ENCODE measurements at places on chromosomes 1 and 21.

GRCh38 chr21:28464095-28464494 lies 528.6 kb downstream of the LTN1 start:
- H3K27me3 ChIP-seq = peaks cover 25% of the 10 kb centered on the region
- H3K4me3 ChIP-seq = no peak overlapping the region
- DNase-seq = no peak
- H3K4me1 ChIP-seq = no peaks in the 10 kb centered on the region
- H3K27ac ChIP-seq = no peak overlapping the region

DNA sequence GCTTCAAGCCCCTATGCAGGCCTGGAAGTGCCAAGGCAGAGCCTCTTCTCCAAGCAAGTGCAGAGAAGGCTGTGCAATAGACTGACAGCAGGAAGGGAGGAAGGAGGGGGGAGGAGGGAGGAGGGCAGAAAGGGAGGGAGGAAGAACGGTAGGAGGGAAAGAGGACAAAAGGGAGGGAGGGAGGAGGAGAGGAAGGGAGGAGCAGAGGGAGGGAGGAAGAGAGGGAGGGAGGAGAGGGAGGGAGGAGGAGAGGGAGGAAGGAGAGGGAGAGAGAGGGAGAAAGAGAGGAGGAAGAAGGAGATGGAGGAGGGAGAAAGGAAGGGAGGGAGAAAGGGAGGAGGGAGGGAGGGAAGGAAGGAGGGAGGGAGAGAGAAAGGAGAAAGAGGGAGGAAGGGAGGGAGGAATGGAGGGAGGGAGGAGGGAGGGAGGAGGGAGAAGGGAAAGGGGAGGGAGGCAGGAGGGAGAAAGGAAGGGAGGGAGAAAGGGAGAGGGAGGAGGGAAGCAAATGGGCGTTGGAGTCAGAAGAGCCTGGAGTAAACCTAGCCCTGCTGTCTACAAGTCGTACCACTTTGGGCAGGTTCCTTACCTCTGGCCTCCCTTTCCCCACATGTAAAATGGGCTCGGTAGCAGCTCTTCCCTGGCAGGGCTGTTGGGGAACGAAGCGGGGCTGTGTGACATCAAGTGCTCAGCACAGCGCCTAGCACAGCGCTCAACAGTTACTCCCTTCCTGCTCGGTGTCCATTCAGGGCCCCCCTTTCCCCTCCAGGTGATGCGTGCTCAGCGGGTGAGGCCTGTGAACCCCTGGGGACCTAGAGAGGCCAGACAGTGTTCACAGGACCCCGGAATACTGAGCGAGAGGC lies 244.6 kb downstream of the NPHP4 start:
- no peaks in the 10 kb centered on the region for H3K36me3 ChIP-seq
- no peaks in the 10 kb centered on the region for H3K4me1 ChIP-seq
- no peak for DNase-seq

- no peak for DNase-seq
- H3K27me3 ChIP-seq = no peaks in the 10 kb centered on the region
- H3K4me1 ChIP-seq = no peaks in the 10 kb centered on the region
- H3K36me3 ChIP-seq = peaks cover 2% of the 10 kb centered on the region
Observed at GRCh38 chr1:97654876-97655585, 265.8 kb downstream of the DPYD start.

DNA sequence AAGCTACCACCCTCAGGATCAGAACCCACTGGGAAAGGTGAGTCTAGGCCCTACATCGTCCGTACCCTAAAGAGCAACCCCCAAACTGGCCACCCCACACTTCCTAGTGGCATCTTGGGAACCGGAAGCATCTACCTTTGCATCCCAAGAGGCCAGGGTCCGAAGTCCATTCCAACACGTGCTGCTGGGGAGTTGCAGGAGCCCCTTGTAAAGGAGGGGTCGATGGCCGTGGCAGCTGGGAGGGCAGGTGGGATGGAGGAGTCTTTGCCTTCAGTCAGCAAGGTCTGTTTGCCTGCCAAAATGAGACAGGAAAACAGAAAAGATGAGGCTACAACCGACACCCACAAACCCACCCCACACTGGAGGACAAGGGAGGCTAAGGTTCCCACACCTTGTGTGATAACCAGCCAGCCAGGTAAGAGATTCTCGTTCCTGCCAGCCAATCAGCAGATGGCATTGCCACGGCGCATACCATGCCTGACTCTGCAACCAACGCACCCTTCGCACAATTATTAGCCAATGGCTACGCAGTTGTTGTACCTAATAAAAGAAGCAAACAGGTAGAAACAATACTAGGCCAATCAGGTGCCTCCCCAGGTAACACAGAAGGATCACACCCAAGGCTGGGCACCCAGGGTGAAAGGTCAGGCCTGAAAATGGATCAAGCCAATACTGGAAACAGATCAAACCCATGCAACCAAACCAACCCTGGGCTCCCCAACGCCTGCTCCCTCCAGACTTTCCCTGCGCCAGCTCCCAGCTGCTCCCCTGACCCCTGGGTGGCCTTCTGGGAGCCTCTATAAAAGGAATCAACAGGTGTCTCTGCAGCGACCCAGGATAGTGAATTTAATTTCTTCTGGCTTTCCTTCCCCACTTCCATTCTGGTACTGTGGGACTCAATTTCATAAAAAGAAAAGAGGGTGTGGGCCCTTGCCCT lies 35.6 kb downstream of the CASZ1 start:
- H3K36me3 ChIP-seq = no peaks in the 10 kb centered on the region
- H3K27me3 ChIP-seq = no peaks in the 10 kb centered on the region
- no peak overlapping the region for H3K4me3 ChIP-seq

- peak overlapping the region; percentile 94 for H3K4me3 ChIP-seq
- peaks cover 11% of the 10 kb centered on the region for H3K36me3 ChIP-seq
- peak; percentile 47 for DNase-seq
Observed at GRCh38 chr1:150150133-150151021, 661 bp downstream of the PLEKHO1 start.

- H3K27ac ChIP-seq = no peak overlapping the region
- no peaks in the 10 kb centered on the region for H3K36me3 ChIP-seq
- H3K27me3 ChIP-seq = no peaks in the 10 kb centered on the region
- DNase-seq = no peak
- H3K4me3 ChIP-seq = no peak overlapping the region
- no peaks in the 10 kb centered on the region for H3K4me1 ChIP-seq
Observed at GRCh38 chr1:196858811-196859210, 29.0 kb upstream of the CFHR4 start.

DNA sequence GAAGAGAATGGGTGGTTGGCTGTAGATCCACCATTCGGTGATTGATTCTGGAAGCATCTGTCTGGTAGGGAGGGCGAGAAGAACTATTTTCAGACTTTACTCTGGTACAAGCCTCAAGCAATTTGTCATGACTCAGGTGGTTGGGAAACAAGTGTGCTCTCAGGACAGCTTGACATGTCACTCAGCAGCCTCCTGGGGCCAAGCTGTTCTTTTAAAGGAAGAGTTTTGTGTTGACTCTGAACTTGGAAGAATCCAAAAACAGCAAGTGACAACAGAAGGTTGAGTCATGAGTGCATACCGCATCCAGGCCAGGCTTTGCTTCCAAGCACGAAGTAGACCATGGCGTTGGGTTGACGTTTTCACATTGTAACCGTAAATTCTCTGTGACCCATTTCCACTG lies 65.9 kb downstream of the CLIC6 start:
- H3K4me1 ChIP-seq = no peaks in the 10 kb centered on the region
- peaks cover 25% of the 10 kb centered on the region for H3K27me3 ChIP-seq
- no peak overlapping the region for H3K27ac ChIP-seq
- no peak overlapping the region for H3K4me3 ChIP-seq
- H3K36me3 ChIP-seq = no peaks in the 10 kb centered on the region

GRCh38 chr1:212152308-212152693 lies 116.8 kb downstream of the DTL start:
- H3K27me3 ChIP-seq = no peaks in the 10 kb centered on the region
- DNase-seq = no peak
- no peak overlapping the region for H3K4me3 ChIP-seq

DNA sequence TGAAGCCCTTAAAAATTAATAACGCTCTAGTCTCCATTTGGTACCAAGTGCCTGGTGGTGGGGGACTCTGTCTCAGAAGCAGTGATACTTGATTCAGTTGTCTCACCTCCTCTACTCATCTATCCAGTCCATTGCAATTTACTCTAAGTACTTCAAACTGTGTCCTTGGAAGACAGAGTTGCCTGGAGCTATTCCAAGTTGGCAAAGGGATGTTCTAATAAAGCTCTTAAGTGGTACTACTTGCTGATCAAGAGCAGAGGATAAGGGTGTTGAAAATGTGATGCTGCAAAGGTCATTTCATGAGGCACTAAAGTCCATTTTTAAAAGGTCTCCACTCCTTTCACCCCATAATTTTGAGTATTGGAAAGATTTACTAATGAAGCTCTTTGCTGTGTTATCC lies 142.2 kb downstream of the NFIA start:
- H3K27me3 ChIP-seq = no peaks in the 10 kb centered on the region
- no peaks in the 10 kb centered on the region for H3K4me1 ChIP-seq
- no peak for DNase-seq
- no peak overlapping the region for H3K27ac ChIP-seq
- H3K4me3 ChIP-seq = no peak overlapping the region
- no peaks in the 10 kb centered on the region for H3K36me3 ChIP-seq

GRCh38 chr21:36065497-36066036 lies 4.3 kb upstream of the CBR1 start:
- peak overlapping the region; percentile 43 for H3K27ac ChIP-seq
- H3K4me3 ChIP-seq = no peak overlapping the region
- peak; percentile 27 for DNase-seq

DNA sequence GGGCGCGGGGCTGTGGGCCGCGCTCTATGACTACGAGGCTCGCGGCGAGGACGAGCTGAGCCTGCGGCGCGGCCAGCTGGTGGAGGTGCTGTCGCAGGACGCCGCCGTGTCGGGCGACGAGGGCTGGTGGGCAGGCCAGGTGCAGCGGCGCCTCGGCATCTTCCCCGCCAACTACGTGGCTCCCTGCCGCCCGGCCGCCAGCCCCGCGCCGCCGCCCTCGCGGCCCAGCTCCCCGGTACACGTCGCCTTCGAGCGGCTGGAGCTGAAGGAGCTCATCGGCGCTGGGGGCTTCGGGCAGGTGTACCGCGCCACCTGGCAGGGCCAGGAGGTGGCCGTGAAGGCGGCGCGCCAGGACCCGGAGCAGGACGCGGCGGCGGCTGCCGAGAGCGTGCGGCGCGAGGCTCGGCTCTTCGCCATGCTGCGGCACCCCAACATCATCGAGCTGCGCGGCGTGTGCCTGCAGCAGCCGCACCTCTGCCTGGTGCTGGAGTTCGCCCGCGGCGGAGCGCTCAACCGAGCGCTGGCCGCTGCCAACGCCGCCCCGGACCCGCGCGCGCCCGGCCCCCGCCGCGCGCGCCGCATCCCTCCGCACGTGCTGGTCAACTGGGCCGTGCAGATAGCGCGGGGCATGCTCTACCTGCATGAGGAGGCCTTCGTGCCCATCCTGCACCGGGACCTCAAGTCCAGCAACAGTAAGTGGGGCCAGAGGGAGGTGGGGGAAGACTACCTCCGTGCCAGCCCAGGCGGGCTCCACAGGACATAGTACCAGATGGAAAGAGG lies 808 bp downstream of the MAP3K21 start:
- H3K27me3 ChIP-seq = peaks cover 29% of the 10 kb centered on the region
- peak; percentile 31 for DNase-seq
- H3K36me3 ChIP-seq = no peaks in the 10 kb centered on the region
- H3K4me3 ChIP-seq = peak overlapping the region; percentile 80
- H3K4me1 ChIP-seq = peaks cover 15% of the 10 kb centered on the region

GRCh38 chr1:57963581-57963980 lies 539.7 kb upstream of the DAB1 start:
- peaks cover 6% of the 10 kb centered on the region for H3K27me3 ChIP-seq
- H3K4me3 ChIP-seq = no peak overlapping the region
- no peaks in the 10 kb centered on the region for H3K36me3 ChIP-seq
- DNase-seq = no peak
- no peaks in the 10 kb centered on the region for H3K4me1 ChIP-seq
- H3K27ac ChIP-seq = no peak overlapping the region

- H3K27ac ChIP-seq = no peak overlapping the region
- no peak for DNase-seq
- no peak overlapping the region for H3K4me3 ChIP-seq
- peaks cover 2% of the 10 kb centered on the region for H3K36me3 ChIP-seq
- no peaks in the 10 kb centered on the region for H3K27me3 ChIP-seq
Observed at GRCh38 chr1:232017057-232017456, 390.5 kb downstream of the DISC1 start.

DNA sequence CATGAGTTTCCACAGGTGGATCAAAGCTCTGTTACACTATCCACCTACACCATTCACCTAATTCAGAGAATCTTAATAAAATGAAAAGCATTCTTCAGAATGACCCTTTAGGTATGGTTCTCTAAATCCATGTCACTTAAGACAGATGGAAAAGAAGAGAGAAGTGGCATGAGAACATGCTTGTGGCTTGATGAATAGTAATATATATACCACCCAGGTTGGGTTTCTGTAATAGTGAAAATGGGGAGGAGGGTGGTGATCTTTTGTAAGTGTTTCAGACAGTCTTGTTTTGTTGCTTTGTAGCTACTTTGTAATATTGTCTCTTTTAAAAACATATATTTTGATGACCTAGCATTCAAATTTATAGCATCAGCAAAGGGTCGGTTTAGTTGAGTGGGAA lies 469.8 kb downstream of the USP25 start:
- H3K4me1 ChIP-seq = peaks cover 38% of the 10 kb centered on the region
- H3K27ac ChIP-seq = no peak overlapping the region
- H3K36me3 ChIP-seq = no peaks in the 10 kb centered on the region

GRCh38 chr1:48105165-48105564 lies 108.0 kb upstream of the TRABD2B start:
- no peak overlapping the region for H3K4me3 ChIP-seq
- H3K27me3 ChIP-seq = peaks cover 14% of the 10 kb centered on the region
- DNase-seq = no peak
- no peak overlapping the region for H3K27ac ChIP-seq

DNA sequence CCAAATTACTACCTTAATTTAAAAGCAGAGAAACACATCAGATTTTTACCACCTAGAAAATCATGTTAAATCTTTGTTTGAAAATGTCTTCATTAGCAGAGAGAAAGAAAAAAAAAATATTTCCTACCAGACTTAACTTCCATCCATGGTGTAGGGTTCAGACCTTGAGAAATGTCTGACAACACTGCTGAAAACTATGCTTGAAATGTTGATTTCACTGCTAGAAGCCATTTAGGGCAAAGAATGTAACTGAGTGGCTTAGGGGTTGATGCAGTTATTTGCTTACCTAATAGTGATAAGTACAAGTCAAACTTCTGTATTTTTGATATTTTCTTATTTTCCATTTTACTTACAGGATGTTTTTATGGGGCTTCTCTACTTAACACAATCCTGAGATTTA lies 495.6 kb upstream of the NEGR1 start:
- H3K36me3 ChIP-seq = no peaks in the 10 kb centered on the region
- no peaks in the 10 kb centered on the region for H3K4me1 ChIP-seq
- H3K4me3 ChIP-seq = no peak overlapping the region
- no peak for DNase-seq

DNA sequence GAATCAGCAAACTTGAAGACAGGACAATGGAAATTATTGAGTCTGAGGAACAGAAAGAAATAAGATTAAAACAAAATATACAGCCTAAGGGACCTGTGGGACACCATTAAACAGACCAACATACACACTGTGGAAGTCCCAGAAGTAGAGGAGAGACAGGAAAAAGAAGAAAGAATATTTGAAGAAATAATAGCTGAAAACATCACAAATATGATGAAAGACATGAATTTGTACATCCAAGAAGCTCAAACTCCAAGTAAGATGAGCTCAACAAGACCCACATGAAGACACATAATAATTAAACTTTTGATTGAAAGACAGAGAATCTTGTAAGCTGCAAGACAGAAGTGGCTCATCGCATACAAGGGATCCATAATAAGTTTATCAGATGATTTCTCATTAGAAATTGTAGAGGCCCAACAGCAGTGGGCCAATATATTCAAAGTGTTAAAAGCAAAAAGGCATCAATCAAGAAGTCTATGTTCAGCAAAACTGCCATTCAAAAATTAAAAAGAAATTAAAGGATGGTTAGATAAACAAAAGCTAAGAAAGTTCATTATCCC lies 311.3 kb upstream of the ADGRL2 start:
- no peak for DNase-seq
- no peak overlapping the region for H3K4me3 ChIP-seq
- no peak overlapping the region for H3K27ac ChIP-seq
- no peaks in the 10 kb centered on the region for H3K27me3 ChIP-seq
